Testis (tissue), 5 donors: ENCODE measurements at places on chromosomes 13 and 19. TPM values are rescaled to one million over a fixed set of nuclear protein-coding genes. Genes with fewer than 3 reads are reported as not detected.

Gene MEX3D
- total RNA-seq, result 127 TPM

Gene PTGER1
- total RNA-seq, result 1.5 TPM

Gene BRCA2
- 13.6 TPM for total RNA-seq

Gene DNAJC15
- total RNA-seq, result 11.8 TPM

Gene CYP4F8
- 0.71 TPM for total RNA-seq

Gene ZNF563
- total RNA-seq, result 29.1 TPM
